ENCODE measurements at places on chromosomes 1 and 21.
A peak's percentile ranks its signal among the peaks of the same experiment; 100 is the strongest.

DNA sequence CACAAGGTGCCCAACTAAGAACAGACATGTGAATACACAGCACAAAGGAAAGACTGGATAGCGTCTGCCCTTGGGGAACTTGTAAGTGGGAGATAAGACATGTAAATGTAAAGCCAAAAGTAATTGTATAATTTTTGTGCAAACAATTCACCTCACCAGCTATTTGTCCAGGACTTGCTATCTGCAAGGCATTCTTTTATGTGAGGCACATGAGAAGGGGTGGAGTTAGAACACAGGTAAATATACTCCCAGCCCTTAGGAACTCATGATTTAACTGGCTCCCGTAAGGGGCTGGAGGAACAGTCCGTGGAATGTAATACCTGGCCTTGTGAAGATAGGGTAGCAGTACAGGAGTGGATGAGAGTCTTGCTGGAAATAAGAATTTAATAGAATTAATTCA, 61.3 kb downstream of the CDK18 start:
- no peak for DNase-seq
- no peak overlapping the region for H3K4me3 ChIP-seq
- H3K36me3 ChIP-seq: no peaks in the 10 kb centered on the region
- H3K27ac ChIP-seq: no peak overlapping the region
- H3K4me1 ChIP-seq: no peaks in the 10 kb centered on the region

- H3K4me3 ChIP-seq: no peak overlapping the region
- H3K27me3 ChIP-seq: no peaks in the 10 kb centered on the region
- no peak for DNase-seq
- no peaks in the 10 kb centered on the region for H3K36me3 ChIP-seq
- H3K27ac ChIP-seq: no peak overlapping the region
- no peaks in the 10 kb centered on the region for H3K4me1 ChIP-seq
These were observed 242.2 kb upstream of the ADGRL2 start for GRCh38 chr1:81558291-81559076.

DNA sequence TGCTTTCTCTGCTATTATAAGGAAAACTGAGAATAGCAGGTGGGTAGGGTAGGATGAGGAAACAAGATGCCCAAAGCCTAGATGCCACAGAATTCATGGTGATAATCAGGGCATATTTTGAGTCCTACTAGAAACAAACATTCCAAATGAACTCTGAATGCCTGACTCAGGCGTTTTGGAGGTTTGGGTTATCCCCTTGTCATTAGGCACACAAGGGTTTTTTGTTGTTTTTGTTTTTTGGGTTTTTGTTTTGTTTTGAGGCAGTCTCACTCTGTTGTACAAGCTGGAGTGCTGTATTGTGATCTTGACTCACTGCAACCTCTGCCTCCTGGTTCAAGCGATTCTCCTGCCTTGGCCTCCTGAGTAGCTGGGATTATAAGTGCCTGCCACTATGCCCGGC, 19.2 kb downstream of the SYNC start:
- H3K27me3 ChIP-seq: no peaks in the 10 kb centered on the region
- H3K4me1 ChIP-seq: no peaks in the 10 kb centered on the region
- H3K27ac ChIP-seq: no peak overlapping the region
- H3K36me3 ChIP-seq: peaks cover 16% of the 10 kb centered on the region

DNA sequence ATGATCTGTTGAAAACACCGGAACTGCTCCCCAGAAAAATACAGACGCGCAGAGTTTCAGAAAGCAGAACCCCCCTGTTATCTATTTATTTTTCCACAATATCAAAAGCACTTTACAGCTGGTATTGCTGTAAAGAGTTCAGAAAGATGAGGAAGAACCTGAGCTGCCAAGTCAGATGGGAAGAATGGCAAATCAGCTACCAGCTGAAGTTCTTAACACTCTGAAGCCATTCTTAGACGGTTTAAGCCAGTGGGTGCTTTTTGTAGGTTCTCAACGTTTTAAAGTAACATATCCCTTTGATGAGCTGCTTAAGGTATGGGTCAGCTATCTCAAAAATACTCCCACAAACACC, 714 bp upstream of the AKIRIN1 start:
- H3K4me3 ChIP-seq: no peak overlapping the region
- peaks cover 5% of the 10 kb centered on the region for H3K36me3 ChIP-seq
- DNase-seq: no peak

DNA sequence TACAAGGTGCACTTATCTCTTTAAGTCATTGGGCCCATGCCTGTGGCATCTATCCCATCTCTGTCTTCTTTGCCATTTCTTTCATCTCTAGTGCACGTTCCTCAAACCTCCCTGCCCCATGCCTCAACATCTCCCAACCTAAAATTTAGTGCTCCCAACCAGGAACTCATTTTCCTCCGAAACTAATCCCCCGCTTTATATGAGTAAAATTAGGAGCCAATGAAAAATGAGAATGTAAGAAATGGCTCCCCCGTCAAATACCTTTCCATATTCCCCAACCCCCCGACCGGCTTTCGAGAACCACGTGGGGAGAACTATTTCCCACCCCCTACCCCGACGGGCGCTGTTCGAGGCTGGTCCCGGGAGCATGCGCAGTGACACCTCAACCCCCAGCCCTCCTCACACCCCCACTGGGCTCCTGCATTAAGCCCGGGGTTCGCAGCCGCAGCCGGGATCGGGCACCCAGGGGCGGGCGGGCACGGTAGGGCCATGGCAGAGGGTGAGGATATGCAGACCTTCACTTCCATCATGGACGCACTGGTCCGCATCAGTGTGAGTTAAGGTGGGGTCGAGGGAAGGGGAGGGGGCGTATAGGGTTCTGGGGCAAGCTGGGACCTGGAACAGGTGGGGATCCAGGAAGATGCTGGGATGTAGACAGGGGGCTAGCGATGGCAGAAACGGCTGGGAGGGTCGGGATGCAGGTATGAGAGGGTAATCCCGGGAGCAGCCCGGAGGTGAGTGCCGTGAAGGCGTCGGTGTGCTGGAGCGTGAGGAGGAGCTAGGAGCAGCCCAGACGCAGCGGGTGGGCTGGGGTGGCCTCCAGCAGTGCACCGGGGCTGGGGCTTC, at the start of gene TRIM46:
Gene TRIM46 (plus strand): TSS at position 372 of the 846 bp plus-strand sequence. CDS start 118 bp downstream, at position 490.
- peak; percentile 84 for DNase-seq
- peak within 1 kb of the TSS; percentile 68 for H3K27ac ChIP-seq
- H3K36me3 ChIP-seq: peaks cover 20% of the 10 kb centered on the region
- H3K27me3 ChIP-seq: no peaks in the 10 kb centered on the region
